ENCODE measurements at places on chromosomes 2 and 18.

DNA sequence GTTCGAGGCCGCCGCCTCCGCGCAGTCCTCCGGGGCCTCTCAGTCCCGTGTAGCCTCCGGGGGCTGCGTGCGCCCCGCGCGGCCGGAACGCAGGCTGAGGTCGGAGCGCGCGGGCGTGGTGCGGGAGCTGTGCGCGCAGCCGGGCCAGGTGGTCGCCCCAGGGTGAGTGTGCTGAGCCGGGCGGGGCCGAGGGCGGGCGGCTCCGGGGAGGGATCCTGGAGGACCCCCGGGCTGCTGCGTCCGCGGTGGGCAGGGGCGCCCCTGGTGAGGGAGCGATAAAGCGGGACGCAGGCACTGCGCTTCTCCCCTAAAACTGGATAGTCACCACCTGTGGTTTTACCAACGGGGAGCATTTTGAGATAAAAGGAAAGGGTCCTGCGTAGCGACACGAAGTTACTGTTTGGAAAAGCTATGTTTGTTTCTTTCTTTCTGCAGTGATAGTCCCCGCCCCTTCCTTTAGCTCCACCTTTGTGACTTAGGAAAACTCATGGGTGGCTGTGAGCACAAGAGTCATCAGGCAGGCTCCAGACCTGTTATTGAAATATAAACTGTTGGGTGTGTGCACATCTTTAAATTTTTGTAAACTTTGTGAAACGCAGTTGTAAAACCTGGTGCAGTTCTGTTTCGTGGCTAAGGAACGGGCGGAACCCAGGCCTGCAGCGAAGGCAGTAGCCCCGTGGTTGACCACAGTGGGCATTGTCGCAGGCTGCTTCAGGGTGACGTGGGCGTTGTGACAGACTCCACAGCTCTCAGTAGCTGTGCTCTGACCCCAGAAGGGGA lies 687 bp downstream of the CTDP1 start:
- no peak for DNase-seq

GRCh38 chr2:26696351-26696816 lies 3.9 kb downstream of the KCNK3 start:
- DNase-seq: no peak

GRCh38 chr2:101967826-101968513 lies 23.8 kb upstream of the IL1R2 start:
- no peak for DNase-seq

DNA sequence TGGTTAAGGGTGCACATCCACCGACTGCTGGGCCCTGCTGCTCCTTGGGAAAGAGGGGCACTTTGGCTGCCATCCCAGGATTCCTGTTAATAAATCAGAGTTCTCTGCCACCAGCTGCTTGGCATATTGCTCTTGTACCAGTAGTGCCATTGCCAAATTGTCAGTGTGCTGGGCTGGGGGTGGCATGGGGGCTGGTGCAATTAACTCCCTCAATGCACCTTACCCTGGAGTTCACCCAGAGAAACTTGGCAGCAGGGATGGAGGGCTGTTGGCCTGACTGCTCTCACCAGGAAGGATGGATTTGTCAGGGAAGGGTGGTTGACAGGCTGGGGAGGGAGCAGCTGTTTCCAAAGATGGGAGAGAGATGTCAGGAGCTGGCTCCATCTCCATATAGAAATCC lies 94.6 kb upstream of the SKOR2 start:
- no peak for DNase-seq

GRCh38 chr2:171579481-171579880 lies 57.2 kb downstream of the CYBRD1 start:
- no peak for DNase-seq

DNA sequence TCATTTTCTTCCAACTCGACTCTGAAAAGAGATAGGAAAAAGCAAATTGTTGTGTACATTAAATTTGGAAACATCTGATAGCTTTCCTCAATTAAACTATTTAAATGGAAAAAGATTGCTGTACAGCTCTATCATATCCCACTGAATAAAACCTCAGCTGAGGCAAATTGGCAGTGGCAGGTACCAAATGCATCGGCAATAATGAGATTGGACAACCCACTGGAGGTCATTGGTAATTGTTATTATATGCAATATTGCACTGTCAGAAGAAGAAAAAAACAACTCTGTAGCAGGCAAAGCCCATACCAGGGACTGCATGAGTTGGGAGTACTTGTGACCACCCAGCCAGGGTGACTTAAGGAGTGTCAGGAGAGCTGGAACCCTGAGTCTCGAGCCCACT lies 291.6 kb upstream of the SKOR2 start:
- no peak for DNase-seq

DNA sequence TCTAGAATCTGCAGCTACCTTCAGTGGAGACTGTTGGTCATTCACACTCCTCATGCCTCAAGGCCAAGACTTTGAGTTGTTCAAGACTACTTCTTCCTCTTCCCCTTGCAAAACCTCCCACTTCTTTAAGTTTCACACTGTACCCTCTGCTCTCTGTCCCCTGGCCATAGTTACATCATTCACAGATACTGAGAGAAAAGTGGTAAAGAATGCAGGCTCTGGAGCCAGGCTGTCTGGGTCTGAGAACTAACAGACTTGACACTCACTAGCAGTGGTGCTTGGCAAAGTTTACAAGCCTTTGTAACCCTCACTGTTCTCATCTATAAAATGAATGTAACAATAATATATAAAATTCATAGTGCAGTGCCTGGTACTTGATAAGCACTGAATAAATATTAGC lies 61.8 kb downstream of the CDH20 start:
- DNase-seq: no peak

- DNase-seq: no peak
Observed at GRCh38 chr18:10002280-10002679, 88.5 kb downstream of the VAPA start.

- no peak for DNase-seq
Observed at GRCh38 chr2:238220892-238221521, 17.5 kb upstream of the ILKAP start.

Measured in SIG-M5 (cell line).